Posterior cingulate gyrus (tissue), 11 donors: ENCODE measurements at places on chromosomes 7 and 10.
A peak's percentile ranks its signal among the peaks of the same experiment; 100 is the strongest.

DNA sequence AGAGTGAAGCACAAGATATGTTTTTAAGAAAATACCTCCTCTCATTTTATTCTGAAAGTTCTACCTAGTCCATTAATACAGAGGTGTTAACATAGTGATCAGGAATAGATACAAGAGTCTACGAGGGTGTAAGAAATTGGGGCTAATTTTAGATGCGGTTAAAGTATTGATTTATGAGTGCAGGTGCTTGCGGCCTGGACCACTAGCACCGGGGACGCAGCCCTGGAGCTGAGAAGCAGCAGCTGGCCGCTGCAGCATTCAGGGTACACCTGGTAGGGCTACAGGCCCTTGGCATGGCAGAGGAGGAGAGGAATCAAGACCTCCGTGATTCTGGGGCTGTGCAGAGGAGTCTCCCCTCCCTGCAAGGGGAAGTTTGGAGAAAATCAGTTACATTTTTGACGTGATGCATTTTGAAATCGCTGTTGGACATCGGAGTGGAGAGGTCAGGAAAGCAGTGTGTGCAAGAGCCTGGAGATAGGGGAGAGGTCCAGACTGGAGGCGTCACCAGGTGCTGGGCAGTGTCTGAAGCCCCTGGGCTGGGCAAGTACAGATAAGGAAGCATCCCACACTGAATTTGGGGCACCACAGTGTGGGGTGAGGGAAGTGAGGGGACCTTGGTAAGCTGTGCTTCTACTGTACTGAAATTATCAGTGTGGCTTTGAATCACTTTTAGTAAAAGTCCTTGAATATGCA is 112.3 kb downstream of the VWC2 start:
- no peak for DNase-seq

- DNase-seq: peak; percentile 27
These were observed 88.1 kb downstream of the SEPTIN14 start for GRCh38 chr7:55774327-55775050.

DNA sequence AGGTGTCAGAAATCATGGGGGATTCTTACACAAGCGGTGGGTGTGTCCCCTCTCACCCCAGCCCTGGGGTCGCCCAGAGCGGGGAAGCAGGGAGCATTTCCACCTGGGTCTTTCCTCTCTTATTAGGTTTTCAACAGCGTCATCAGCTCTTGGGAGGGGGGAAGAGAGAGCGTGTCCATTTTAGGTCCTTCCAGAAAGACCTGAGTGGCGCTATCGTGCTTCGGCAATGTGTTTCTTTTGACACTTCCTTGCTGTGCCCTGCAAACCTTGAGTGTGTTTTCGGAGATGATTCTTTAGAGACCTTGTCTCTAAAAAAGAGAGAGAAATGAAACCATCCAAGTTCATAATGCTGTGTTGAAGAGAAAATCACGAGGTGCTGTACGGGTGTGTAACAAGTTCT is 86.9 kb upstream of the PITRM1 start:
- no peak for DNase-seq

DNA sequence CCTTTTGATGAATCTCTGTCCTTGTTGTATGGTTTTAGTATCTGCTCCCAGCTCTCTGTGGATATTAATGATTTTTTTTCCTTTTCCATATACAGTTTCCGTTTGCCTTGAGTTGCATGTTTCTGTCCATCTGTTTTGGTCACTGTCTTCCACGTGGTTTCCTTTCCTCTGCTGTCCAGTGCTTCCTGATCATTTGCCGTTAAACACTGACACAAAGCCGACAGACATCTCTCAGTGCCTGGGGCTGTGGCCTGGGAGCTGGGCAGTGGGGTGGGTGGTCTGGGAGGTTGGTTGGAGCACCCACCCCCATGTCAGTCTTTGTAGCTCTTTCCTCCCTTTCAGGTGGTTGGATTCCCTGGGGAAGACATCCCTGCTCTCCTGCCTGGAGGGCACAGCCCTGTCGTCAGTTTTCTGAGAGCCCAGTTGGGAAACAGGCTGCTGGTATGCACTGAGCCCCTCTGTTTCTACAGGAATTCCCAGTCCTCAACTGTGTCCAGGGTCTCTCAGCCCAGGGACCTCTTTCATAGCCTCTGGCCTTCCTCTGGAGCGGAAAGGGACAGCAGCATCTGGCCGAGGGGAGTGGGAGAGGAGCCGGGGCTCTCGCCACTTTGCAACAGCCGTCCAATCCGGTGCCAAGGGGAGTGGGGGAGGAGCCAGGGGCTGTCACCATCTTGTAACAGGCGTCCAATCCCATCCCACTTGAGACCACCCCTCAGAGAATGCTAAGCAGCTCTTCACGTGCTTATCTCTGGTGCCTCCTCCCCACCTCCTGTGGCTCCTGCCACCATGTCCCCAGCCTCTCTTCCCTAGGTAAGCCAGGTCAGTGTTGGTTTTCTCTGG is 26.7 kb upstream of the MKI67 start:
- no peak for DNase-seq

DNA sequence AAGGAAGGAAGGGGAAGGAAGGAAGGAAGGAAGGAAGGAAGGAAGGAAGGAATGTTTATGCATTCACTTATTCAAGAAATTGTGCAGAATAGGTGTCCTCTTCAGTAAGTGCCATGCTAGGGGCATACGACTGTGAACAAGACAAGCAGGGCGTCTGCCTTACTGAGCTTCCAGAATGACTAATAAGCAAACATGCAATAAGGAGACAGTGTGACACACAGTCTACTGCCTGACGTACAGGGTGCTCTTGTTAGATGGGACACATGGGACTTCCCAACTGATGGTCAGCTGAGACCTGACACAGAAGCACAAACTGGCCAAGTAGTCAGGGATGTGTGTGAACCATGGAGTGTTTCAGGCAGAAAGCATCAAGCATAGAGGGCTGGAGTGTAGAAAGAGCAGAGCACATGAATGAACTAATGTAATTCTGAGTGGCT is 18.2 kb downstream of the DNAJC12 start:
- no peak for DNase-seq

DNA sequence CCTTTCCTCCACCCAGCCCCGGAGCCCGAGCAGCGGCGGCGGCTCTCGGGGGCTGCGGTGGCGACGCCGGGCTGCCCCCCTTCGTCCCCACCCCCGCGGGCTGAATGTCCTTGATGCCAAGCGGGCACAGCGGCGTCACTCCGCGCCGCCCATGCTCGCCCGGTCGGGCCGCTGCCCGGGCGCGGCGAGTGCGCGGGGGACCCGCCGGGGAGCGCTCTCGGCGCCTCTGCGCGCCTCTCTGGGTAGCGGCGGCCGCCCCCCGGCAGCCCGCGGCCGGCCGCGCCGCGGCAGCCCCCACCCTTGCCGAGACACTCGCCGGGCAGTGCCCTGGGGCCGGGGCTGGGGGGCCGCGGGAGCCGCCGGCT is 433 bp upstream of the PLXNA4 start:
- DNase-seq: no peak

DNA sequence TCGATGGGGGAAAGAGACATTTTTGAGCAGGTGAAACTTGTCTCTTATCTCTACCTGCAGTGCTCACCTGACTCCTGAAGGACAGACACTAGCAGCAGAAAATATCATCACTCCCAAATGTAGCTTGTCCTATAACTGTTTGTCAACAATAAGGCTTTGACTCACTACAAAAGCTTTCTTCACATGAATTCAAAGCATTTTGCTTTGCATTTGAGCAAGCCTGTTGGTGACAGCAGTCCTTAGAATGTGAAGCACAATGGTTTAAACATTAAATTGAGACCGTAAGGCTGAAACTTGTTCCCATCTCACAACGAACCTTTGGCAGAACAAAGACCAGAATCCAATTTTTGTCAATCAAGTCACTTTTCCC is 30.6 kb upstream of the ZNRF2 start:
- DNase-seq: no peak

GRCh38 chr10:112208997-112209396 is 25.4 kb upstream of the GPAM start:
- DNase-seq: no peak

DNA sequence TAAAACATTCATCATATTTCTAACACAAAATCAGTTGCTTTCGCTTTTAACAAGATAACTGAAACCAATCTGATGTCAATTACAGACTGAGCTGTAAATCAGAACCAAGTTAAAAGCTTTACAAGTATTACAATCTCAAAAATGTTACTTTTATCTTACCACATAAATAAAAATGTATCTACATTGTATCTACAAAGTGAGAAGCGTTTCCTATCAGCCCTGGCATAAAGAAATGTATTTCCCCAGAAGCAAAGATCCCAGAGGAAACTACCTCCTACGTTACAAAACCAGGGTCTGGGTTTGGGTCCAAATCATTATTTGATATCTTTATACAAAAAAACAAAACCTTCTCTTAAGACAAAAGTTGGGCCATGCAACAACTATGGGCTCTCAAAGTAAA is 2.6 kb downstream of the SMURF1 start:
- no peak for DNase-seq

- no peak for DNase-seq
These were observed 54.1 kb upstream of the PRKG1 start for GRCh38 chr10:51020200-51020599.

DNA sequence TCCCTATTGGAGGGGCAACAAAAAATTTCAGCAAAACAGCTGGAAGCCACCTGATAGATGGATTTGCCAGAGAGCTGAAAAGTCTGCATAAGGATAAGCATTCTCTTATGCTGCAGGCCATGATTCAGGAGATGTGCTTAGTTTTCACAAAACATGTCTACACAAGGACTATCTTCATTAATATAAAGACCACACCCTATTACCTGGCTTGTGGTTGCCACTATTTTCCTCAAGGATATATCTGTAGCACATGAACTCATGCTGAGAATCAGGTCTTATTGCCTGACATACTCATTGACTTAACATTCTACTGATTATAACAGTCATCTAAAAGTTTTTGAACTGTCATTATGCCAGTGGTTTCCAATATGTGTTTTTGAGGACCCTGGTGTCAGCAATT is 7.1 kb upstream of the COL17A1 start:
- no peak for DNase-seq

GRCh38 chr7:146455091-146455655 is 338.6 kb downstream of the CNTNAP2 start:
- DNase-seq: no peak

DNA sequence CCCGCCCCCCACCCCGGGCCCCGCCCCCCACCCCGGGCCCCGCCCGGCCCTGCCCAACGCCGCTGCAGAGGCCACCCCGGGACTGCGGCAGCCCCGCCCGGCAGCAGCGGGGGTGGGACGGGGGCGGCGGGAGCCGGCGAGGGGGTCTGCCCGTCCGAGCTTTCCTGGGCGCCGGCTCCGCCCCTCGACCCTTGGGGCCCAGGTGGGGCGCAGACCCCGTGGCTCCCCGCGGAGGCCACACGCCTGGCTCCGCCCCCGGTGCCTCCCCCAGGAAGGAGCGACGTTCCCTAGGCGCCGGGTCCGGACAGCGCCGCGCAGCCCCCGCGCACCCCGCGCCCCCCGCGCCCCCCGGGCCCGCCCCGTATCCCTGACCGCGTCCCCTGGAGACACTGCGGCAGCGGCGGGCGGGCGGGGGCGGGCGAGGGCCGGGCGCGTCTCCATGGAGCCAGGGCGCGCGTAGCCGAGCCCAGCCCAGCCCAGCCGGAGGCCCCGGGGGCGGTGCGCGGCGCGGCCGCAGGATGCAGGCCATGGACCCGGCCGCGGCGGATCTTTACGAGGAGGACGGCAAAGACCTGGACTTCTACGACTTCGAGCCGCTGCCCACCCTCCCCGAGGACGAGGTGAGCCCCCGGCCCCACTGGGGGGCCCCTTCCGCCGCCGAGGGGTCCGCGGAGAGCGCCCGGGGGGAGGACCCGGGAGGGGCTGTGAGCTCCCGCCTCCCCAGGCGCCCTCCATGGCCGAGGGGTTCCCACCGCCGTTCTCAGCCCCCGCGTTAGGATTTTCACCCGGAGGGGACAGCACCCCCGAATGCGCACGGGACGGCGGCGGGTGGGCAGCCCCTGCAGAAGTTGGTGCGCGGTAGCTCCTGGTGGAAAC is at the start of gene KNDC1:
Gene KNDC1, plus strand, starts transcription at position 270 of the 876 bp plus-strand sequence. Its CDS starts 249 bp downstream, at position 519.
- no peak for DNase-seq

- DNase-seq: no peak
These were observed 37.3 kb downstream of the ACADSB start for GRCh38 chr10:123045961-123046731.

DNA sequence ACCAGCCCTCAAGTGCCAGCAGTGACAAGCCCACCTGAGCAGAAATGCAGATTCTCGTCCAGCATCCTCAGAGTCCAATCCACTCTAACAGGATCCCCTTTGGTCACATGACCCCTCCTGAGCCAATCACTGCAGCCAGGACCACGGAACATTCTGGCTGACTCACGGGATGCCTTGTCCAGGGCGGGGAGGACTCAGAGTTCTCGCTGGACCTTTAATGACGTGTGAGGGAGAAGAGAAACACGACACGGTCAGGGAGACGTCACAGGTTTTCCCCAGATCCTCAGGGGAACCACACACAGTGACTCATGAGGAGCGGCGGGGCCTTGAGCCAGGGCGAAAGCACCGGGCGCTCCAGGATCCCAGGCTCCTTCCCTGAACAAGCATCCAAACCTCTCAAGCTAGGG is 155.7 kb downstream of the PTPRN2 start:
- peak; percentile 59 for DNase-seq

DNA sequence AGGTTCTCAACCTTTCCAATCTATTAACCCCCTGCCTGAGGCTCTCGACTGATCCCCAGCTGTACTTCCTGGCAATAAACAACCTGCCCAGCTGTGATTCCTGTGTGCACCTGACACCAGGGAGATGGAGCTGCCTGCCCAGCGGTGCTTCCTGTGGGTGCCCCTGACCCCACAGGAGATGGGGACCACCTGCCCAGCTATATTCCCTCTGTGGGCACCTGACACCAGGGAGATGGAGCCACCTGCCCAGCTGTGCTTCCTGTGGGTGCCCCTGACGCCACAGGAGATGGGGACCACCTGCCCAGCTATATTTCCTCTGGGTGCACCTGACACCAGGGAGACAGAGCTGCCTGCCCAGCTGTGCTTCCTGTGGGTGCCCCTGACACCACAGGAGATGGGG is 184.0 kb downstream of the DIP2C start:
- peak; percentile 25 for DNase-seq

DNA sequence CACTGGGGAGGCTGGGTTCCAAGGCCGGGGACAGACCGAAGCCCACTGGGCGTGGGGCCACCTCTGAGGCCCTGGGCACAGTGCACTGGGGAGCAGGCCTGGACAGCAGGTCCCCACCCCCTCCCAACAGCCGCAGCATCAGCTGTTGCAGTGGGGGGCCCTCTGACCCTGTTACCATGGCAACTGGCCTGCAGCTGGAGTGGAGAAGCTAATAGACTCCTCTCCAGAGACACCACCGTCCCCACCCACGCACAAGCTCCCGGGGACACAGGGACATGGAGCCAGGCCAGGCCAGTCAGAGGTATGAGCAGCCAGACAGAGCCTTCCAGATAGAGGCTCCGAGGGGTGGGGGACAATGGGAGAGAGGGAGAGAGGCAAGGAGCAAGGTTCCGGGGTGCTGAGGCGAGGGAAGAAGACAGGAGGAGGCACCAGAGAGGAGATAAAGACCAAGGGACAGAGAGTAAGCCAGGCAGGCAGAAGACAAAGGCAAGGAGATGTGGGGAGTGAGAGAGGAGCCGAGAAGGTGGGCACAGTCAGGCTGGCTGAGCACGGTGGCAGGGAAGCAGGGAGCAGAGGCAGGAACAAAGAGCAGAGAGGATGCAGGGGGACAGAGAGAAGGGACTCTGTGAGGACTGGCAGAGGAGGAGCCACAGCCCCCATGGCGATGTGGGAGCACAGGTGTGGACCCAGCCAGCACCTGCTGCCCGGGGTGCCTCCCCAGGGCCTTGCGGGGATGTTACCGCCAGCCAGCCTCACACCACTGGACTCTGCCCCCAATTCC is 6.7 kb downstream of the KCNH2 start:
- DNase-seq: no peak
